Kidney epithelial cell (primary cell): ENCODE measurements at places on chromosomes 16 and 17. TPM values are rescaled to one million over a fixed set of nuclear protein-coding genes. Genes with fewer than 3 reads are reported as not detected.

DNA sequence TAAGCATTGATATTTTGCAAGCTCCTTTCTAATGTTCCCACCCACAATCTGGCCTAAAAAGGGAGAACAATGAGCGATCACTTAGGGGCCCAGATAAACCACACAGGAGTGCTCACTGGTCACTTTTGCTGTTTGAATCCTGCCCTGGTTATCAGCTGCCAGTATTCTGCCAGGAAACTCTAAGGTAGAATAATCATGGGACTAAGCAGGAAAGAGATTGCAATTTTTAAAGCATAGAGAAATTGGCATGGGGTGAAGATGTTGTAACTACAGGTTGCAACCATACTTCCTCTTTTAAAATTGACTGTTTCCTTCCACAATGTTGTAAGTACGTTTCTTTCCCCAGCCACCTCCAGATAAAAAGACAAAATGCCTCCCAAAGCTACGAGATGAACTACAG, 251.2 kb upstream of the CDH11 start:
- DNase-seq: no peak

EPX gene
- total RNA-seq: not detected in 2 replicates

- no peak for DNase-seq
Observed at GRCh38 chr16:22030087-22030812, 22.3 kb downstream of the MOSMO start.

DNA sequence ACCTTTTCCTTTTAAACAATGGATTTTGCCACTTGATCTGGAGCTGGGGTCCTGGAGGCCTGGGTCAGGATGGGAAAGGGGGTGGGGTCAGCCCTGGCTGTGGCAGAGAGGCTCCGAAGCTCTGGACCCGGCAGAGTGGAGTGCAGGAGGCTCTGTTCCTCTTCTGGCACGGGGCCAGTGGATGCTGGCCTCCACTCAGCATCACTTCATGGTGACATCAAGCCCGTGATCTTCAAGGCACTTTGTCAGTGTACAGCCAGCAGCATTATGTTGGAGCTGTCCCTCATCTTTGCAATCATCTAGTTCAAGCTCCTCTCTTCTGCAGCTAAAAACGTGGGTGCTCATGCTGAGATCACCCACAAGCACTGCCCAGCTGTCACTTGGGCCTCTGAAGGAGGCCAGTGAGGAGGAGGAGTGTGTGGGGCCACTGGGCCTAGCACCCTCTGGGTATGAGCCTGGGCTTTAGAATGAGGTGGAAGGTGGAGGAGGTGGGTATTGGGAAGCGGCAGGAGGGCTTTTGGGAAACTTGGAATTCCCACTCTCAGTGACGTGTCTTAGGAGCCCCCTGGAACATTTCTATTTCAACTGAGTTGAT, 45.9 kb upstream of the MGAT5B start:
- no peak for DNase-seq

PPP1R1B gene
- total RNA-seq: not detected in 2 replicates

DNA sequence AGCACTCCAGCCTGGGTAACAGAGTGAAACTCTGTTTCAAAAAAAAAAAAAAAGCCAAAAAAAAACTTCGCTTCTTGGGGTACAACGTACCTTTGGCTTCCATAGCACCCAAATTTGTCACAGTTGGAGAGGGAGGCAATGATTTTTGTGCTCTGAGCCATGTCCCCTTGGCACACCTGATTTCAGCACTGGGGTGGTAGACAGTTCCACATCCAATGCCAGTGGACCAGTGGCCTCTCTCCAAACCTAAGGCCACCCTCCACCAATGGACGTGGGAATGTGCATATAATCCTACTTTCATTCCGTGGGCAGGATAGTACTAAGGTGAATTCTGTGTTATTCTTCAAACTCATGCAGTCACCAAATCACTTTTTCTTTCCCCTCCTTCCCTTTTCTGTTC, 47.5 kb downstream of the SALL1 start:
- DNase-seq: no peak

- no peak for DNase-seq
Observed at GRCh38 chr17:16866436-16866835, 105.5 kb downstream of the TNFRSF13B start.

DNA sequence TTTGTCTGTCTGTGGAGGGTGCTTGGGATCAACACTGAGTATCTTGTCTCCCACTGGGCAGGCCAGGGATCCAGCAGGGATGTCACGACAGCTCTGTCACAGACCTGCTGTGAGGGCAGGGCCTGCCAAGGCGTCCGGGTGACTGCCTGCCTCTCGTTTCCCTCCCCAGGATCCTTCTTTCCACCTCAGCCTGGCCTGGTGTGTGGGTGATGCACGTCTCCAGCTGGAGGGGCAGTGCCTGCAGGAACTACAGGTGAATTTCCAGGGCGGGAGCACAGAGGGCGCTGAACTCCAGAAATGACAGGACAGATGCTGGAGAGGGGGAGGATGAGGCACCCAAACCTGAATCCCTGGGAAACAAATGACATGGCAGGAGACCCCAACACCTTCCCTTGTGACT, 6.8 kb upstream of the MMP15 start:
- DNase-seq: no peak

PIRT gene
- not detected in 2 replicates for total RNA-seq

GRCh38 chr17:61503961-61504360, 51.7 kb downstream of the TBX4 start:
- no peak for DNase-seq

GRCh38 chr17:27649929-27650328, 18.9 kb downstream of the LGALS9 start:
- no peak for DNase-seq

GRCh38 chr16:85921026-85921425, 22.1 kb downstream of the IRF8 start:
- DNase-seq: no peak

DNA sequence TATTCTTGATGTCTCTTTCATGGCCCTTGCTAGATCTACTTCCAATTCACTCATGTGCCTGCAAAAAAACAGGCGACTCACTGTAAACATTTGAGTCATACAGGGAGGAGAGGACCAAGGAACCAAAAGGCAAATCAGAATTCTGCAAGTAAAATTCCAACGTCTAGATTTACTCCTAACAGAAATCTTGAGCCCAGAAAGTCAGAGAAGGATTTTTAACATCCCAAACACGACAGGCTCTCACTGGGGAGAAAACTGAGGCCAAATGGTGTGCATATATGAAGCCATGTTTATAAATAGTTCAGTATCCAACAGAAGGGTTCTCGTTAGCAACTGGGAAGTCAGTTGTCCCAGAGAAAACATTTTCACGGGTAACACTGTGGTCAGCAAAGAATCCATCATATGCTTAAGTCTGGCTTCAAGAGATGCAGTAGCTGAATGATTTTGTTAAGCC, 40.1 kb downstream of the LITAF start:
- no peak for DNase-seq

SLC4A1 gene
- total RNA-seq: not detected in 2 replicates

GRCh38 chr17:71948703-71949422, 172.0 kb upstream of the SOX9 start:
- DNase-seq: no peak

- no peak for DNase-seq
Observed at GRCh38 chr16:71863995-71864394, 18.2 kb downstream of the ATXN1L start.

DNA sequence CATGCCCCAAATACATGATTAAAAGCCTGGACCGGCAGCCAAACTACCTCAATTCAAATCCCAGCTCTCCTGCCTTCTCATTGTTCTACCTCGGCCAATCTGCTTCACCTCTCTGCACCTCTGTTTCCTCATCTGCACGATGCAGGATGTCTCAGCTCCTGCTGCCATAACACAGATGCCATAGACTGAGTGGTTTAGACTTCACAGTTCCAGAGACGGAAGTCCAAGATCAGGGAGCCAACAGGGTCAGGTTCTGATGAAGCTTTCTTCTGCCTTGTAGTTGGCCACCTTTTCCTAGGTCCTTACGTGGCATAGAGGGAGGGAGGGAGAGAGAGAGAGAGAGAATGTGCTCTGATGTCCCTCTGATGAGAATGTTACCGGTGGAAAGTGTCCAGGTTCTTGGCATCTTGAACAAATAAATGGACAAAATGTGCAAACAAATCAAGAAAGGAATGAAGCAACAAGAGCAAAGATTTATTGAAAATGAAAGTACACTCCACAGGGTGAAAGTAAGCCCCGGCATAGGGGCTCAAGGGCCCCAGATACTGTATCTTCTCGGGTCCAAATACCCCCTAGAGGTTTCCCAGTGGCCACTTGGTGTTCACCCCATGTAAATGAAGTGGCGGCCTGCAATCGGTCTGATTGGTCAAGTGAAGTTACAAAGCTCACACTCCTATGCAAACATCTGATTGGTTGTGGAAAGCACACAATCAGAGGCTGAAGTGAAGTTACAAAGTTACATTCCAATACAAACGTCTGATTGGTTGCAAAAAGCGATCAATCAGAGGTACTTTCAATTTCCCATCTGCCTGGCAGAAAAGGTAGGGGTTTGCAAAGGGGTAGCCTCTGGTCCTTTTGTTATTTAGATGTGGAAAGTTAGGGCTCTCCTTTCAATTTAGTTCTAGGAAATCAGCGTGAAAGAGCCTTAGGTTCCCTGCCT, 43.3 kb upstream of the ZCCHC14 start:
- DNase-seq: no peak

DNA sequence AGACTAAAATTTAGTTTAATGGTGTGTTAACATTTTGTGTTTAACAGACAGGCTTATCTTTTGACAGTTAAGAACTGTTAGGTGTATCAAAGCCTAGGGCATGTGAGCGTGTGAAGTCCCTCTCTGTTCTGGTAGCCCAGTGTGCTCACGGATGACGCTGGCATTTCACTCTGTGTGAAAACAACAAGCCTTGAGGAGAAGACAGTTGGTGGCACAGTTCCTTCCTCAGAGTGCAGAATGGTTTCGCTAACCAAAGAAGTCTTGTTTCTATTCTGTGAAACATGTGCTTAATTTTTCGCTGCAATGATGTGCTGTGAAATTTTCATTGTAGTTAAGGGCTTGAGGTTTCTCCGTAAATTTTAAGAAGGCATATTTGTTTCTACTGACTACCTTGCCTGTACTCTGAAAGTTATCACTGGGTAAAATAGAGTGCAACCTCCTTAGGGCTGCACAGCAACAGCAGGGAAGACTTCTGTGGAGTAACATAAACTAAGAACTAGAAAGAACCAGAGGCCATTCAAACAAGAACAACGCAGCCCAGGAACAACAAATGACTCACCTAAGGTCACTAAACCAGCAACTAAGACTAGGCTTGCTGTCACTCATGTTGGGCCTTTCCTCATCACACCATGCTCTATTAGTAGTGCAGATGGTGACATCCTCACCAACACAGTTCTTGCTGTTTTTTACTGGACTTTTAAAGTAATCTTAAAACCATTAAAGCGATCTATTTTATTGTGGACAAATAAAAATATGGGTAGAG, 33.4 kb downstream of the BRD7 start:
- no peak for DNase-seq

GRCh38 chr17:8798846-8799569, at the start of gene MFSD6L:
TSS of gene MFSD6L (minus strand) at chr17:8799365. CDS start at chr17:8799120, 245 bp downstream.
- no peak for DNase-seq

DNA sequence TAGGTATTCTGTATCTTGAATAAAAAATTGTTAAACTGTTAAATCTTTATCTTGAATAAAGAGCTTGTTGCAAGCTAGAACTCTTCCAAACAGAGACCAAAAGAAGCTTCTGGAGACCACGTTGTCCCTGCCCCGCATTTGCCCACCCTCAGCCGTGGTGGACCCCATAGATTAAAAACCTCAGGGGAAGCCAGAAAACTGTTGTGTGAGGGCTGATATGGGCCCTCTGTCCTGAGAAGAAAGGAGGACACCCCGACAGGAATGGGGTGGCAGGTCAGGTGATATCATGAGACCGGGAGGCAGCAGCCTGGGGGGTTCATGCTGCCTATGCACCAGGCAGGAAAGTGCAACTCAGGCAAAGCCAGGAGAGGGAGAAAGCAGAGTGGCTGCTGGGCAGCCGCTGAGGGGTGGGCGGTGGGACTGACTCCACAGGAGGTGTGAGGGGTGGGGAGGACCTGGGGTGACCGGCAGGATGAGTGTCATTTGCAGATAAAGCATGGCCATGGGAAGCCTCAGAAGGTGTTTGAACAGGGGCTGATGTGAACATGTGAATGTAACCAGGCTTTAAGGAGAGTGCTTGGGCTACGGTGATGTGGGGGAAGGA, 147.8 kb downstream of the IRF8 start:
- no peak for DNase-seq

- no peak for DNase-seq
Observed at GRCh38 chr16:68231384-68232136, 4.4 kb downstream of the ESRP2 start.
